ENCODE measurements at places on chromosomes 12 and 14. TPM values are rescaled to one million over a fixed set of nuclear protein-coding genes. Genes with fewer than 3 reads are reported as not detected.

The SCNN1A gene
- 25.5 TPM for total RNA-seq

The SLC35F4 gene
- total RNA-seq, result not detected

The TSPAN9 gene
- total RNA-seq, result 50.6 TPM

The USP5 gene
- total RNA-seq, result 88.7 TPM

The GARIN6 gene
- not detected for total RNA-seq

The RND1 gene
- total RNA-seq, result 5.1 TPM

The MYO1H gene
- not detected for total RNA-seq

The RNASE7 gene
- 0.07 TPM for total RNA-seq

The SART3 gene
- 37.6 TPM for total RNA-seq

The SMCO2 gene
- total RNA-seq, result not detected

The AGAP2 gene
- total RNA-seq, result 0.12 TPM

The GRIN2B gene
- 3.9 TPM for total RNA-seq

The TRIM9 gene
- 13.4 TPM for total RNA-seq

The FOXG1 gene
- 0.20 TPM for total RNA-seq
